ENCODE measurements at places on chromosomes 3 and 15.

GRCh38 chr3:171393032-171393744 is 67.0 kb downstream of the TNIK start:
- no peak for DNase-seq

GRCh38 chr3:14253022-14253706 is 74.5 kb downstream of the LSM3 start:
- DNase-seq, result no peak

GRCh38 chr15:78415284-78415683 is 22.7 kb upstream of the IREB2 start:
- DNase-seq, result no peak

DNA sequence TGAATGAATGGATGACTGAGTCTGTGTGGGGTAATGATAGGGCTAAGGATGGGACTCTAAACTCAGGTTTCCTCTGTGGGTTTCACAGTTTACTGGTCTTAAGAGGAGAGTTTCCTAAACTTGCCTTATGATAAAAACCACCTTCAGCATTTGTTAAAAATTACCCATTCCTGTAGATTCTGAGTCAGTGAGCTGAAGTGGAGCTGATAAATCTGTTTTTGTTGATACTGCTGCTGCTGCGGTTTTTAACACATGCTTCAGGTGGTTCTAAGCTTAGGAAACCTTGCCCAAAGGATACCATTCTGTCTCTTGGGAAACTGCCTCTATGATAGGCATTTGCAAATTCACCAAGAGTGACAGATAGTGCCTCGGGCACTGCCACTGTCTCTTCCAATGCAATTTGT is 52.6 kb downstream of the MECOM start:
- DNase-seq, result no peak

GRCh38 chr3:177224414-177224813 is 27.1 kb upstream of the TBL1XR1 start:
- no peak for DNase-seq

DNA sequence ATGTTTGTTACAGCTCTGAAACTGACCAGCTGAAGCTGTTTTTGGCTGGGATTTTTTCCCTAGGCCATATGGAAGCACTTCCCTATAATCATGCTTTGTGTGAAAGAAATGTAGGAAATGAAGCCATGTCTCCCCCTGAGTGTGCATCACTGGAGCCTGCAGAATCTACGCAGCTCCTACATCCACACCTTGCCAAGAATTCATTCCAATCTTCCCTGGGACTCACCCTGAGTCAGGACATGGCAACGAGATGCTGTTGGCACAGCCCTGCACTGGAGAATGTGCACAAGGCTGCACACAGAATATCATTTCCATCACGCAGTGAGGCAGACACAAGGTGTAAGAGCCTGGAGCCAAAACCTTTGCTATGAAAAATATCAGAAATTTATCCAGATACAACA is 189.5 kb downstream of the ADAMTSL3 start:
- peak; percentile 66 for DNase-seq

- DNase-seq, result peak; percentile 72
Measured at GRCh38 chr3:30681649-30682211, 75.3 kb downstream of the TGFBR2 start.

- no peak for DNase-seq
Measured at GRCh38 chr15:52150871-52151270, 38.3 kb upstream of the BCL2L10 start.

- no peak for DNase-seq
Measured at GRCh38 chr3:111904376-111905241, 45.5 kb downstream of the PHLDB2 start.

GRCh38 chr3:150631515-150632221 is 28.5 kb downstream of the SELENOT start:
- no peak for DNase-seq

DNA sequence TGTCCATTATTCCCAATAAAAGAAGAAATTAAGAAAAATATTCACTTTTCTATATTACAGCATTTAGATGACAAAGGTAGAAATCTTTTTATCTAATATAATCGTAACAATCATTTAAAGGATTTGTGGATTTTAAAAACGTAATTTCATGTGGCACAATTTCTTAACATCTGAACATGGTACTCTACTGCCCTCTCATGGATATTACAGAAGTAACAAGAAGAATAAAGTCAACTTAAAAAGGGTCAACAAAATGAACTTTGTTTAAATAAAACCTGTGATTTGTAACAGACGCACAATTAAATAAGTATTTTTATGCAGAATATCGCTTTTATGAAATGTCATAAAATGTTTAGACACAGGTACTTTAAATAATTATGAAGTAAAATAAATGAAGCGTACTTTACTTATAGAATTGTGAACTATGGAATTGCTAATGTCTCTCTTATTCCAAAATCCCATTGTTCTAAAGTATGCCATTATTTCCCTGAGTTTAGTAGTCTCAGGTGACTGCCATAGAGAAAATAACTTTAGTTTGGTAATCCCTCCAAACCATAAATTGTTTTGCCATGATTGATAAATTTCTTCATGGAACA is 366.8 kb upstream of the ZNF385D start:
- DNase-seq, result no peak

- DNase-seq, result no peak
Measured at GRCh38 chr15:51634591-51635198, 12.1 kb upstream of the DMXL2 start.

DNA sequence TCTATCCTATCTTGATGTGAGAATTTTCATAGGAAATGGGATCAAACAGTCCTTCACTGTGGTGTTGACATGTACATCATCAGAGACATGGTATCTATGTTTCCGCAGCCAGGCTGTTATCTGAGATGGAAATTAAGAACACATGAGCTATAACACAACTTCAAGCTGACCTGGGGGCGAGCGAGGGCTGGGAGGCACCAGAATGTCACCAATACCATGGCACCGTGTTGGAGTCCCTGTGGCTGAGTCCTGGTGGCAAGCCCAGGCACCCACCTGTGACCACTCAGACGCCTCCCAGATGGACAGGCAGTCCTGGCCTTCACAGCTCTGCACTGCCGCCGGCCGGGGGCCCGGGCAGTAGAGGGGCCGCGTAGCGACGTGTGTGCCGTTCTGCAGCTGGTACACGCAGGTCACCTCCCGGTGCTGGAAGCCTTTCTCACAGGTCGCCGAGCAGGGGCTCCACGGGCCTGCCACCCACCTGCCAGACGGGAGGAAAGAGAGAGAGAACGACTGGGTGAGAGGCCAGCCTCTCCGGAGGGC is 263.9 kb upstream of the LYSMD4 start:
- DNase-seq, result no peak

DNA sequence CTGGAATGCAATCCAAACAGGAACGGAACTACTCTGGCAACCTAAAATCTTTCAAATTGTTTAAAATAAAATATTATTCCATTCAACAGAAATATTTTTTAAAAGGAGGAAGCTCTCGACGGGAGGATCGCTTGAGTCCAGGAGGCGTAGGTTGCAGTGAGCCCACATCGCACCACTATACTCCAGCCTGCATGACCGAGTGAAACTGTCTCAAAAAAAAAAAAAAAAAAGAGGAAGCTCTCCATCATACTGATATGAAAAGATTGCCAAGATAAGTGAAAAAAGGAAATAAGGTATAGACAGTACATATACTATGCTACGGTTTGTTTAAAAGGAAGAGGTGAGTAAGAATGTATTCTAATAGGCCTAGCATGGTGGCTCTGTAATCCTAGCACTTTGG is 3.6 kb downstream of the RAD18 start:
- DNase-seq, result no peak

GRCh38 chr3:157107037-157107436 is 52.9 kb downstream of the CCNL1 start:
- no peak for DNase-seq

- DNase-seq, result no peak
Measured at GRCh38 chr15:61128896-61129295, 100.2 kb downstream of the RORA start.

- DNase-seq, result no peak
Measured at GRCh38 chr3:171013822-171014748, 12.4 kb downstream of the SLC2A2 start.

- no peak for DNase-seq
Measured at GRCh38 chr3:78459796-78460195, 1308.0 kb downstream of the ROBO1 start.

GRCh38 chr3:36418296-36418695 is 38.0 kb downstream of the STAC start:
- no peak for DNase-seq

DNA sequence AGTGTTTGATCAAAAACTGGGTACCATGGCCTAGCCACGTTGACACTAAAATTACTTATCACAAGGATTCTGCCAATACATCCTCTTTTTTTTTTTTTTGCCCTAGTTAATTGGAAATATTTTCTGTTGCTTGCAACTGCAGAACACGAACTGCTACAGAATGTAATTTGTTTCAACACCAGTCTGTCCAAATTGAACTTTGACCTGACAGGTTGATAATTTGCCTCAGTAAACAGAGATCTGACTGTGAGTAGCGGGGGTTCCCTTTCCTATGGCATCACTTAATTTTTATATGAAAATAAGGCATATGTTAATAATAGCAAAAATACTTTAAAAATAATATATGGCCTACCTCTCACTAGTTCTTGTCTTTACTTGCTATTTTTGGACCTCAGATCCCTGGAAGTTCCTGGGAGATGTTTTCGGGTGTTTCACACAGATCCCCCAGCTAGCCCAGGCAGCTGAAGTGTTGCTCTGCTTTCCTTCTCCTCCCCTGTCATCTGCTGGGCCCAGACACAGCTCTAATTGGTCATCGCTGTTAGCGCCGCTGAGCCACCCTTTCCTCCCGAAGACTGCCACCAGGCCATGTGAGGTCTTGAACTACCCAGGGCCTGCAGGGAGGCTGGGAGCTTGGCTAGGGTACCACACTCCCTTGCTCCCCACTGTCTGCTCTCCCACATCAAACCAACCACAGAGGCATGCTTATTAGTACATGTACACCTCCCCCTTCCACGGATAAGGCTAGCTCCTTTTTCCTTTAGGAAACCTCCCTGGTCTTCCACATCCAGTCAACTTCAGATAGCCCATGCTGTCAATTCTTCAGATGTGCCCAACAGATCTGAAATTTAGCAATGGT is 89.8 kb upstream of the RNF7 start:
- no peak for DNase-seq

- no peak for DNase-seq
Measured at GRCh38 chr15:79332824-79333510, 22.1 kb downstream of the TMED3 start.

DNA sequence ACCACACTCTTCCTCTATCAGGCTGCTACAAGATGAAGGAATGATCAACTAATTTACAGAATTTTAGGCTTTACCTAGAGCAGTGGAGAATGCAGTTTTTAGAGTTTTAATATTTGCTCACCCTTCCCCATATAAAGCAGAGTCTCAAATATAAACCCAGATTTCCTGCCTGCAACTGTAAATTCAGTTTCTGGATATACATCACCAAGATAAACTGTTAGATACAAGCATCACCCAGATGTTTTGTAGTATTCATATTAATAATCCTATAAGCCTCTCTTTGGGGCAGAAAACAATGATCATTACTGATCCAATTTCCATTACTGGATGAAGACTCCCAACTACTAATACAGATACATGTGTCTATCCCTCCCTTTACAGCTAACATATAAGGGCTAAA is 205.9 kb downstream of the TNIK start:
- DNase-seq, result no peak

DNA sequence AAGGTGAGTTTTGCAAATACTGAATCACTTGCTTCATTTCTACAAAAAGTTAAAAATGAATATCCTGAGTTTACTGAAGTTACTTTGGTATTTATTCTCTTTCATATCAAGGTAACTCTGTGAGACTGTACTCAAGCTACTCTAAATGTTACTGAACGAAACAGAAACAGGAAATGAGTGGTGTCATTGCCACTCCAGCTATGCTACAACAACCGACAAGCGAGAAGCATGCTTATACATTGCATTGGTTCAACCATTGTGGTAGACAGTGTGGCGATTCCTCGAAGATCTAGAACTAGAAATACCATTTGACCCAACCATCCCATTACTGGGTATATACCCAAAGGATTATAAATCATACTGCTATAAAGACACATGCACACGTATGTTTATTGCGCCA is 313.2 kb upstream of the THBS1 start:
- no peak for DNase-seq

- no peak for DNase-seq
Measured at GRCh38 chr3:175068587-175068986, 209.5 kb downstream of the NAALADL2 start.

GRCh38 chr3:177221744-177222143 is 24.5 kb upstream of the TBL1XR1 start:
- no peak for DNase-seq

GRCh38 chr15:101520395-101520794 is 30.9 kb upstream of the PCSK6 start:
- DNase-seq, result no peak

DNA sequence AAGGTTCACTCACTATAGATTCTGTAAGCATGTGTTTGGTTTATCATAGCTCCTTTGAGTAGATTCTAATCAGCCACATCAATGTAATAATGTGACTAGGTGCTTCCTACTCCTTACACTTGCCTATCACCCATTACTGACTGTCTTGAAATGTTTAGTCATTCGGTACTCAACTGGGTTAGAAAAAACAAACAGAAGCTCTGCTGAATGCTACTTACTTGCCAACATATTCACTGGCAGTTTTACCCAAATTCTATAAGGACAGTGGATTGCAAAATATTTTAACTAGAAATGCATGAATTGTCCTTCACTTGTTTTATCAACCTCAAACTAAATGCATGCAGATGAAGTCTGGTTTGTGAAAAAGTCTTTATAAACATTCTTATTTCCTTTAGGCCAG is 352.1 kb upstream of the ALCAM start:
- no peak for DNase-seq

DNA sequence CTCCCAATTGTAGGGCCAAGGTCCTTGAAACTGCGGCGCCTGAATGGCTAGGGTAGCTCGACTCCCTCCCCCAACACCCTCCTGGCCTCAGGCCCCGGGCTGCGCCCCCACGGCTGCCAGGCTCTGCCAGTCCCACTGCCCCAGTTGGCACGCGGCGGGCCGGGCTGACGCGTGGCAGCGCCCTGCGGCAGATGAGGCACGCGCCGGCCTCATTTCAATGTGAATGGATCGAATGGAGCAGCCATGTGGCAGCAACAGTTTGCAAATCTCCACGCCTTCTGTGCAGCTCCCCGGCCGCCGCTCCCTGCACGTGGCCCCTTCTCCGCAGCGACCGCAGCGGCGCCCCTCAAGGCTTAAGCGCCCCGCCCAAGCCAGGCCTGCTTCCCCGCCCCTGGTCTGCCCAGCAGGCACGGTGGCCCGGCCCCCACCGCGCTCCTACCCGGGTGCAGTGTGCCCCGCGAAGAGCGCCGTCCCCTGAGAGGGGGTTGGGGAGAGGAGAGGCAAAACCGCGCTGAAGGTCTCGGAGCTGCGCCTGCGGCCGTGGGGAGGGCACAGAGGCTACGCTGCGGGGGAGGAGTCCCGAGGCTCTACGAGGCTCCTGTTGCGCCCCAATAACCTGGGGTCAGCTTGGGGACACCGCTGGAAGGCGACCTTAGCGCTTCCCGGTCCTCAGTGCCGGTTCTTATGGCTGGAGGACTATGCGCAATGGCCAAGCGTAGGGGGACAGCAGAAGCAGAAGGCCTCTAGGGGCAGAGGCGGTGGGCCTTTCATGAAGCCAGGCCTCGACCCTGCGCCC is 3.1 kb upstream of the DLL4 start:
- DNase-seq, result no peak

- no peak for DNase-seq
Measured at GRCh38 chr3:31251083-31251482, 281.6 kb upstream of the STT3B start.

GRCh38 chr15:52652984-52653383 is 26.2 kb downstream of the ATOSA start:
- no peak for DNase-seq
